Stimulated activated CD8-positive, alpha-beta memory T cell treated with anti-CD3 and anti-CD28 coated beads, Interleukin-4, amount 100 ng/mL, for 1 hour (primary cell): ENCODE measurements at places on chromosomes 5 and 9.

DNA sequence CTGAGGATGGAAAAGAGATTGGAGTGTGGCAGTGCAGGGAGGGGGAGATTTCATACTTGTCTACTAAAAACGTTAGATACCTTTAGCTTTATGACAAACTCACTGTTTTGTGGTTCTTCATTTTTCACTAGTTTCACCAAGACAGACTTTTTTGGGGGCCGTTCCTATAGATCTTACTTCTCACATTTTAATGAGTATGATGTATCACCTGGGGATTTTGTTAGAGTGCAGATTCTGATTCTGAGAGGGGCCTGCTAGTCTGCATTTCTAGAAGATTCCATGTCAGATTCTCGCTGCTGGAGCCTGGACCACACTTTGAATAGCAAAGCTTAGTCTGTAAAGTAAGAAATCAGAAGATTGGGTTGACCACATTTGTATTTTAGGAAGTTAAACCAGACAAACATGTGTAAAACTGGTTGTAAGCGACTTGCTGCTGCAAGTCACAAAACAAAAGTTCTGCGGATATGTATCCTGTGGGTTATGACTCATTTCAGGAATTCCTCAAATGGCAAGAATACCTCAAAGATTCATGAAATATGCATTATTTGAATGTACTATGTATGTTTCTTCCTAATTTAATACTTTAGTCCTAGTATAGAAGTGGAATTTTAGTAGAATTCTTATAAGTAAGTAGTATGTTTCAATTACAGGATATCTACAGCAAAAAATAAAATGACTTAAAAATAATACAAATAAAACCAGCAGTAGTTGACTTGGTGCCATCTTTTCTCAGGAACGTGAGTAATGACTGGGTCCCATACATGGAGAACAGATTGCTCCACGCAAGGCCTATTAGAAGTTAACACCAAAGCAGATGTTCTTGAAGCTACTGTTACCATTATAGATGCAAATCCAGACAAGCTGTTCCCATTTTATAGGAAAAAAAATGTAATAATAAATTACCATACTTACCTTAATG lies 27.8 kb downstream of the NFIL3 start:
- no peak for DNase-seq

- no peak for DNase-seq
Observed at GRCh38 chr5:110846398-110847001, 107.7 kb downstream of the SLC25A46 start.

- DNase-seq, result no peak
Observed at GRCh38 chr9:4519604-4520003, 29.3 kb downstream of the SLC1A1 start.

DNA sequence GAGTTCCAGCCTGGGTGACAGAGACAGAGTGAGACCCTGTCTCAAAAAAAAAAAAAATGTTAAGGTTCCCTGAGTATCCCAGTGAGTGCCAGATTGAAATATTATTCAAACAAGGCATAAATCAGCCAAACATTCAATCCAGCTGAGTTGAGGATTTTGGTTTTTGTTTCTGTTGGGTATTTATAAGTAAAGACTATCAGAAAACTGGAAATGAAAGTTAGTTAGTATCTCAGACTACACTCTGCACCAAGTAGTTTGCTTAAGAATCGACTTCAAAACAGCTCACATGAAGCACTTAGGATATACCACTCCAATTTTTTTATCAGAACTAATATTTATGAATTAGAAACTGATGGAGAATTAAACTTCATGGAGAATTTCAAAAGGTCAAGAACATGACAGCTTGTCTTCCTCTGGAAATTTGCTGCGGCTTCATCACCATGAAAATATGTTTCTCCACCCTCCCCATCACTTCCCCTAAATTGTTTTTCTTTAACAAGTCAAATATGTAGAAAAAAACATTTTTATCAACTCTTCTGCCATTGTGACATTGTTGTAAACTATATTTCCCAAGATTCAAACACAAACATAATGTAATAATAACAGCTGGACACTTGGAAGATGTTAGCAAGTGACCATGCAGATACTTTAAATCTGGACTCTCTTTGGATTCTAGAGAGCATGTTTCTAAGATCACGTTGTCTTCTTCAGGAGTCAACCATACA lies 110.0 kb upstream of the PTGER4 start:
- no peak for DNase-seq

- no peak for DNase-seq
Observed at GRCh38 chr5:61215996-61216395, 53.7 kb upstream of the SMIM15 start.

- DNase-seq, result no peak
Observed at GRCh38 chr5:168073311-168073710, 218.1 kb upstream of the WWC1 start.
